ENCODE measurements at places on chromosomes 4 and X. TPM values are rescaled to one million over a fixed set of nuclear protein-coding genes. Genes with fewer than 3 reads are reported as not detected.

Gene CCNA2
- total RNA-seq = 1.7 TPM

- DNase-seq = no peak
These were observed 43.5 kb upstream of the CITED1 start for GRCh38 chrX:72349190-72349589.

DNA sequence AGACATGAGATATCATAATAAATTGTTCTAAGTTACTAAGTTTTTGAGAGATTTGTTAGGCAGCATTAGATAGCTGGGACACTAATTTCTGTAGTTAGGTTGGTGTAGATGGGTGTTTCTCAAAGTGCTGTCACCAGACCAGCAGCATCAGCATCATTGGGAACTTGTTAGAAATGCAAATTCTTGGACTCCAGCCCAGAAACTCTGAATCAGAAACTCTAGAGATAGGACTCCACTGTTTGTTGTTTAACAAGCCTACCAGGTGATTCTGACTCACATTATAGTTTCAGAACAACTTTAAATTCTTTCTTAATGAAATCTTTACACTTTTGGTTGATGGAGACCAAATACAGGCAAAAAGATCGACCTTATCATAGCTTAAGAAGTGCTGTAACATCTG, 173.7 kb downstream of the PABPC4L start:
- no peak for DNase-seq

Gene SPCS3
- total RNA-seq = 130 TPM

DNA sequence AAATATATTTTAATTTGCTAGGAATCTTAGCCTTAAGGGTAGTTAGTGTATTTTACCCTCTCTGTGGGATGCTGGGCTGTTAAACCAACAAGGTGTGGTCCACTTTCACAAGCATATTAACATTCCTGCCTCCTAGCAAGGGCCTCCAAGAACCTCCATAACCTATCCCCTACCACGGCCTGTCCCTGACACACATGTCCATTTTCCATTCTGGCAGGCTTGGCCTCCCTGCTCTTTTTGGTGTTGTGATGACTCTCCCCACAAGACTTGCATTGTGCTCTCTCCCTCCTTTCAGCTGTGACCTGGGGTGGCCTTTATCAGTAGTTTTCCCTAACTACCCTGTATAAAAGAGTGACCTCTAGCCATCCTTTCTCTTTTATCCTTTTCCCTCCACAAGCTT, 120.2 kb downstream of the KLHL8 start:
- no peak for DNase-seq

Gene SLITRK4
- total RNA-seq = 0.85 TPM

DNA sequence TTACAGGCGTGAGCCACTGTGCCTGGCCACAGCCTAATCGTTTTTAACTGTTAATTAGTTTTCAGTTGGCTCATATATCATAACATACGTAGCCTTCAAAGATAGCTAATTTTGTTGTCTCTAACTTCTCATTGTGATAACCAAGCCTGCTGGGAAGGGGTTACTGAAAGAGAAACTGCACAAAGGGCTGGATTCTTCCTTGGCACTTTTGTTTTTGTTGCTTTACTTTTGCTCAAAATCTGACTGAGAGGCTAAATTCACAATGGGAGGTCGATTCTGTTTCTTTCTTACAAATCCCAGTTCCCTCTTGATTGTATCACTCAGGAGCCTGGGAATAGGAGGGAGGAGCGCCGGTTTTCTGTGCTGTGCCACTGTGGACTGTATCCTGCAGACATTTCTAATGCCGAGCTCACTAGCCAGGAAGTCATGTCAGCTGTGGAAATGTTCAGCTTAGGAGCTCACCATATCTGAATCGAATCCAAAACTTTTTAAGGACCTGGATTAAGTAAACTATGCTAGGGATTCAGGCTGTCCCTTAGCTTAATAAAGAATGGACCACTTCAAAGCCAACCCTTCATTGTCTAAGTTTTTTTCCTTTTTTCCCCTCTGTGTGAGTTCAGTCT, 120.5 kb upstream of the FAT1 start:
- DNase-seq = peak; percentile 32

DNA sequence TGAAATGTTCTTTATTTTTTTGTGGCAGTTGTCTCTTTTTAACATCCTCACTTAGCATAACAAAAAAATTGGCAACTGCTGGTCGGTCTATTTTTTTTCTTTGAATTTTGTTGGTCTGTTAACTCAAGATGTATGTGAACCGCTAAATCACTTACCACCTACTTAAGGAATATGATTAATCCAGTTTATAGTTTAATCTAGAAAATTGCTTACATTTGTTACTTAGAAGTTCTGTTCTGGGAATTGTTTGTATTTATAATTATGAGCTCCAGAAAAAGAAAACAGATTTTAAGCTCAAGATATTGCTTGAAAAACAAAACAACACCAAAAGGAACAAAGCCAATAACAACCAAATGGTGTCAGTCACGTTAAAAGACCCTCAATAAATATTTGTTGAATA, 66.1 kb upstream of the KLHL13 start:
- no peak for DNase-seq

GRCh38 chr4:15493411-15493810, 23.7 kb downstream of the CC2D2A start:
- no peak for DNase-seq

- no peak for DNase-seq
These were observed 44.2 kb upstream of the PRSS12 start for GRCh38 chr4:118396881-118397622.

DNA sequence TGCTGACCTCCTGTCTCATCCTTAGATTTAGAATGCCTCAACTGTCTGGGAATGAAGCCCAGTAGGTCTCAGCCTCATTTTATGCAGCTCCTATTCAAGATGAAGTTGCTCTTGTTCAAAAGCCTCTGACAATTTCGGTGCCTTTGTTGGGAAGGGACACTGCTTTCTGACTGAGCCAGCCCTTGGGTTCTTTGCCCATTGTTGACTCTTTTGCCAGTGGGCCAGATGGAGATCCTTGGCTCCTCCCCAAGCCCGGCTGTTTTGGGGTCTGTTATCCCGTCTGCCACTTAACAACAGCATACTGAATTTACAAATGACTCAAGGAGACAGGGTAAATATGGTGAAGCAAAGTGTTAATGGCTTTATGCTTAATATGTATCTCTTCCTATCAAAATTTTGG, 58.3 kb upstream of the PRKX start:
- DNase-seq = no peak

GRCh38 chr4:94813221-94813620, 55.5 kb downstream of the BMPR1B start:
- no peak for DNase-seq

DNA sequence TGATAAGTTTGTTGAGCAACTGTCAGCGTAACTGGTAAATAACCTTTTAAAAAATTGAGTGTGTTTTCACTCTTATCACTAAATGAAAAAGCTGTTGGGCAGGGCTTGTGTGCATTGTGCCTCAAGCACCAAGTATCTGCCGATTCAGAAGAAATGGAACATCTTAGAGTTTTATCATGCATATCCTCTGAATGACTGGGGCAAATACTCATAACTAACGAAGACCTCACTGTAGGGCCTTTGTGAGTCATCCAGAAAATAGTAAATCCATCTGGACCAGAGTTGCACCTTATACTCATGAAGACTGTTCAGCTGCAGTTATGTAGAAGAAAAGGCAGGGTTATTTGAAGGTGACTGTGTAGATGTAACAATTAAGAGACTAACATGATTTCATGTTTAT, 222.1 kb downstream of the CAMK2D start:
- no peak for DNase-seq

DNA sequence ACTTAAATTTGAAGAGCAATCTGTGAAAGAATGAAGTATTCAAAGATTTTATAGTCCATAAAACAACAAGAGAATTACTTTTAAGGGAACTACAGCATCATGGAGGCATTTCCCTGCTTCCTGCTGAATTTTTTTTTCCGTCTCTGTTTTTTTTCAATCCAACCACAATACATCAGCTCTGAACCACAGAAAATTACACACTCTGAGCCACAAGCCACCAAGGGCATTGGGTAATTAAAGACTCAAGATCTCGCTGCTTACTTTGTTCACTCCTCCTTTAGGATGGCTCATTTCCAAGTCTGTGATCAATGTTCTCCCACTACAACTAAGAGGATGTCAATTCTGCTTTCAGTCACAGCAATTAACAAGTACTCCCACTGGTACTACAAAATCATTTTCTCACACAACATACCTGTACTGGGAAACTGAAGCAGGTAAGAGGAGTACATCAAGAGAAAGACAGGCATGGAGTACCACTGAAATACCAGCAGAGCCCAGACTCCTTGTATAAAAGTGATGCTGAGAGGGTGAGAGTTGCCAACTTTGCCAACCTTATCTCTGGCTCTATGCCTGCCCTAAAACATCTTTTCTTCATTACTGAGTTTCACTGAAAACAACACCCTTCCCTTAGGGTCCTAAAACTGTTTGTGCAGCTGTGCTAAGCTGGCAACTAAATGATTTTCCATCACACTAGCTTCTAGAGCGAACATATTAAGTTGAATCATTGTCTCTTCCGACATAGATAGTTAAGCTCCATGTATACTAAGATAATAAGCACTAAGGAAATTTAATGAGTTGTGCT, 105.8 kb upstream of the MAGEB18 start:
- no peak for DNase-seq

Gene MAGEA2B
- total RNA-seq = not detected

GRCh38 chr4:149841686-149842085, 26.0 kb upstream of the IQCM start:
- DNase-seq = no peak

Gene C4orf51
- not detected for total RNA-seq

GRCh38 chr4:83651846-83652245, 115.9 kb downstream of the GPAT3 start:
- DNase-seq = no peak

- no peak for DNase-seq
These were observed 1157.3 kb upstream of the AGA start for GRCh38 chr4:178599521-178599920.

DNA sequence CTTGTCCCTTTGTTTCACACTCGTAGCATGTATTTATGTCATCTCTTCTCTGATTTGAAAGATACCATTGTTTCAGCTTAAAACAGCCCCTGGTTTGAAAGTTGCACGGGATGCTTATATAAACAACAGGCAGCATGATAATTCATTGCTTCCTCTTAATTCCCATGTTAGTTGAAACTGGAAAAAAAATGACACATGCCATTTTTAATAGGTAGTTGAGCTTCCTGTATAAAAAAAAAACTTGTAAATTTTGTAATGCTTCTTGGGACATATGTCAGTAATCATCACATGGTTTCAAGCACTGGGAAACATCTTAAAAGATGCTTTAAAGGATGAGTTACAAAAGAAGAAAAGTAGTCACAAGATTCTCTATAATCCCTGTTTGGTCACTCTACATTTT, 243.0 kb downstream of the PALLD start:
- no peak for DNase-seq

DNA sequence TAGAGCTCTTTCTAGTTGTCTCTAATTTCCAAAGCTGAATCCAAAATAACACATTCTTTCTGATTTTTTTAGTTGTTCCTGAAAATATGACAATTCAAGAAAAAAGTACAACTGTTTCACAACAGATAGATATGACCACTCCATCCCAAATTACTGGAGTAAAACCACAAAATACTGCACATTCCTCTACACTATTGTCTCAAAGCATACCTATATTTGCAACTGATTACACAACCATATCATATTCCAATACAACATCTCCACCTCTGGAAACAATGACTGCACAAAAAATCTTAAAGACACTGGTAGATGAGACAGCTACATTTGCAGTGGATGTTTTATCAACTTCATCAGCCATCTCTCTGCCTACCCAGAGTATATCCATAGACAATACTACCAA, 43.6 kb downstream of the ADGRG4 start:
- no peak for DNase-seq

- peak; percentile 14 for DNase-seq
These were observed 86.8 kb downstream of the FAM53A start for GRCh38 chr4:1597021-1597931.

All from left cardiac atrium (tissue), 4 donors.